GM19239 (cell line): ENCODE measurements at places on chromosomes 4 and X.

GRCh38 chr4:148072789-148073188, 340.9 kb downstream of the ARHGAP10 start:
- no peak for DNase-seq

- DNase-seq: no peak
Observed at GRCh38 chr4:163816494-163816893, 322.0 kb downstream of the TMA16 start.

GRCh38 chr4:188154668-188155405, 15.6 kb downstream of the TRIML1 start:
- no peak for DNase-seq

DNA sequence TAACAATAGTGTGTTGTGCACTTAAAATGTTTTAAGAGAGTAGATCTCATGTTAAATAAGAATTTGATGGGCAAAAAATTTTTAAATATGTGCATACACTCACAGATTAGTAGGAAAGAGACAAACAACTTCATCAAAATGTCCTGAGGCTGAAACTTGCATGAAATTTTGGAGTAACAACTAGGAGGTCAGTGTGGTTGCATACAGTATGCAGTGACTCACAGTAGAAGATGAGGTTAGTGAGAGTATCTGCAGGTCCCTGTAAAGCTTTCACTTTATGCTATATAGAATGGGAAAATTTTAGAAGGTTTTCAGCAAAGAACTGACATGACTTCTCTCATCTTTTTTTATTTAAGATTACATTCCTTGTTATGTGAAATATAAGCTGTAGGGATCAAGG, 453.1 kb upstream of the KLHL4 start:
- DNase-seq: no peak

- no peak for DNase-seq
Observed at GRCh38 chrX:79231662-79232061, 87.2 kb downstream of the GPR174 start.

DNA sequence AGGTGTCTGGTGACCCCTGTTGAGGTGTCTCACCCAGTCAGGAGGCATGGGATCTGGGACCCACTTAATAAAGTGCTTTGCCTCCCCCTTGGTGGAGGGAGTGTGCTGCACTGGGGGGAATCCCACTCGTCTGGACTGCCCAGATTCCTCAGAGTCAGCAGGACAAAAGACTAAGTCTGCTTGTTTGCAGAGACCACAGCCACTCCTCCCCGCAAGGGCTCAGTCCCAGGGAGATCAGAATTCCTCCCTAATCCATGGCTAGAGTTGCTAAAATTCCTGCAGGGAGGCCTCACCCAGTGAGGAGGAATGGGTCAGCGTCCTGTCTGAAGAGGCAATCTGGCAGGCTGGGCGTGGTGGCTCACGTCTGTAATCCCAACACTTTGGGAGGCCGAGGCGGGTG, 442.2 kb downstream of the PABPC4L start:
- no peak for DNase-seq

- DNase-seq: no peak
Observed at GRCh38 chrX:40244980-40245379, 147.2 kb upstream of the BCOR start.

- peak; percentile 22 for DNase-seq
Observed at GRCh38 chr4:154618708-154619315, 6.4 kb upstream of the FGG start.

DNA sequence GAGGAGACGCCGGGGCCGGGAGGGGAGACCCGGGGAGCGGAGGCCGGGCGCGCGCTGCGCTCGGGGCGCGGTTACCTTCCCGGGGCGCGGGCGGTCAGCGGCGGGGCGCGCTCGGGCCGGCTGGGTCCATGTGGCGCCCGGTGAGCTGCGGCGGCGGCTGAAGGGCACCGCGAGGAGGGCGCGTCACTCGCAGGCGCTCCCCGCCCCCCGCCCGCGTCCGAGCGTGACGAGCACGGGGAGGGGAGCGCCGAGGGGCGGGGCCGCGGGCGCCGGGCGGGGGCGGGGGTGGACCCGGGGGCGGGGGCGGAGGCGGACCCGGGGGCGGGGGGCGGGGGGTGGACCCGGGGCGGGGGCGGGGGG, at the start of gene CPLX1:
Gene CPLX1, minus strand, starts transcription at position 159 of the 360 bp plus-strand sequence. CDS start 1,607 bp downstream, outside the sequence.
- no peak for DNase-seq

DNA sequence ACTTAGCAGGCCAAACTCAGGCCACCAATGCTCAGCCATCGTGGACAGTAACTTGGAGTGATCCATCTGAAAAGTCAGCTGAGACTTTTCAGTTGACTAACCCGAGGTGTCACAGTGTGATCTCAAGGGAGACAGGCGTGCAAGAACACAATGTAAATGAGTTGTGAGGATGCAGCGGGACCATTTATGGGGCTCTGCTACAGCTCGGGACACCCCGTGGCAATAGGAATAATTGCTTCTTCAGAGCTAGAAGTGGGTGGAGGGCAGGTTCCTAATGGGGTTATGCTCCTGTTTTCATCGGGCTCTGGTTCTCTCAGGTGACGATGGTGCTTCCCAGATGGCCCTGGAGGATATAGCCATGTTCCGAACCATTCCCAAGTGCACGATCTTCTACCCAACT, 27.3 kb downstream of the TKTL1 start:
- no peak for DNase-seq

DNA sequence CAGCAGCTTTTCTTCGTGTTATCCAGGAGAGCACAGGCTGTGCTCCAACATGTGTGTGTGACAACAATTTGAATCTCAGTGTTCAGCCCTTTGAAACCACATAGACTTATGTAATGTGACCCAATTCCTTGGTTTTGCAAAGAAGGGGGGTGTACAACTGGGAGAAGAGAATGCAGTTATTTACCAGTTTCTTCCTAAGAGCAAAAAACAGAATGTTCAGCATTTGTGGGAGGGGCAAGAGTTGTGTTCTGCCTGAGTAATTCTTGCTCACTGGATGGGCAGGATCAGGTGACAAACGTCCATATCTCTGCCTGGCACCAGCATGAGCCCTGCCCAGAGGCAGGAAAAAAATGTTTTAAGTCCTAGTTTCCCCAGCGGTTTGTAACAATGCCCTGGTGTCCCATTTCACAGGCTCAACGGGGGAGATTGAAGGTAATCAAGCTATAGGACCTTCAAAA, 72.0 kb downstream of the PRPS1 start:
- no peak for DNase-seq
